Stimulated activated CD8-positive, alpha-beta memory T cell treated with anti-CD3 and anti-CD28 coated beads, Interleukin-2, amount 100 ng/mL, for 1 hour (primary cell): ENCODE measurements at places on chromosomes 6 and 20.

- DNase-seq = no peak
Measured at GRCh38 chr6:42179945-42180313, 6.8 kb downstream of the GUCA1A start.

- no peak for DNase-seq
Measured at GRCh38 chr6:117919775-117920729, 13.0 kb downstream of the SLC35F1 start.

DNA sequence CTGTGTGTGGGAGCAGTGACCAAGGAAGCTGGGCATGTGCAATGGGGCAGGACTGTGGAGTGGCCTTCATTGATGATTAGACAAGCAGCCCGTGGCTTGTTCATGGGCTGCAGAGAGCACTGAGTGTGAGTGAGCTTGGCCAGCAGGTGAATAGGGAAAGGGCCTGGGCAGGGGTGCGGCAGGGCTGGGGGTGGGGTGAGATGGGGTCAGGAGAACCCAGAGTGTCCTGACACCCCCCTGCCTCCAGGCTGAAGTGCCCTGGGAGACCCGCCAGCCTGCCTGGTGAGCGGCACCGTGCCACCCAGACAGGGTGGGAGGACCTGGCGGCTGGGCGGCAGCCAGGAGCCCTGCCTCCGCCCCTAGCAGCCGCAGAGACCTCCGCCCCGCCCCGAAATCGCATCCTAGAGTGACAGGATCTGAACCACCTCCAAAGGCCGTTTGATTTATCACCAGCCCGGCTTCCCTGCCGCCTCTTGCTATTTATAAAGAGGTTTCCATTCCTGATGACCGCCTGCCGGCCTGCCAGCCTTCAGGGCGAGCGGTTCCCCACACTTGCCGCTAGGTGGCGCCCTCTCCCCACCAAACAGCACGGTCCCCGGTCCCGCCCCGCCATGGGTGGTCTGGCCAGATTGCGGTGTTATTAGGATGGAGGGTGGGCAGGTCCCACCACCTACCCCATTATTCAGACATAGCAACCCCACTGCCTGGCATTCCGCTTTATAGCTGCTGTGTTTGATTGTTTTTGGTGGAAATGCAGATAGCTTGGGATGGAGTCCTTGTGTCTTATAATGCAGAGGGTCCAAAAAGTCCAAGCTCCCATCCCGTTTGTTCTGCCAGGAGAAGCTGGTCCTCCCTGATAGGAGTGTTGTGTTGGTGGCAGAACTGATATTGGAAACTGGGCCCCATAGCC, 3.5 kb downstream of the MYLK2 start:
- peak; percentile 62 for DNase-seq

DNA sequence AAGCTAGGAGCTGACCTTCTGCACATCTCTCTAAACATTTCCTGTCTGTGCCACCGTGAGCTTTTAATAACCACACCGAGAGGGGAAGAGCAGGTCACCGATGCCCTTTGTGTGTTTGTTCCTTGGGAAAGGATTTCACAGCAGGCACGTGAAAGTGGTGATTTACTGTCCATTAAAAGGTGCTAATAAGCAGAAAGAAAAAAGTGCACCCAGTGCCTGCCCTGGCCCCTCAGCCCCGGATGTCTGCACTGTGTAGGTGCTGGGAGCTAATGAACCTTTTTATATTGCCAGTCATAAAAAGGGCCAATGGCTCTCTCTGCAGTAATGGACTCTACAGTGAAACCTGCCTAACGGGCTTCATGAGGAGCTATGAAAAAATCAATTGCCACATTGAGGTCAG, 312.6 kb downstream of the C6orf118 start:
- DNase-seq = no peak

- DNase-seq = no peak
Measured at GRCh38 chr6:109480993-109481480, 2.0 kb downstream of the ZBTB24 start.

GRCh38 chr6:95280686-95281273, 296.6 kb upstream of the MANEA start:
- no peak for DNase-seq

DNA sequence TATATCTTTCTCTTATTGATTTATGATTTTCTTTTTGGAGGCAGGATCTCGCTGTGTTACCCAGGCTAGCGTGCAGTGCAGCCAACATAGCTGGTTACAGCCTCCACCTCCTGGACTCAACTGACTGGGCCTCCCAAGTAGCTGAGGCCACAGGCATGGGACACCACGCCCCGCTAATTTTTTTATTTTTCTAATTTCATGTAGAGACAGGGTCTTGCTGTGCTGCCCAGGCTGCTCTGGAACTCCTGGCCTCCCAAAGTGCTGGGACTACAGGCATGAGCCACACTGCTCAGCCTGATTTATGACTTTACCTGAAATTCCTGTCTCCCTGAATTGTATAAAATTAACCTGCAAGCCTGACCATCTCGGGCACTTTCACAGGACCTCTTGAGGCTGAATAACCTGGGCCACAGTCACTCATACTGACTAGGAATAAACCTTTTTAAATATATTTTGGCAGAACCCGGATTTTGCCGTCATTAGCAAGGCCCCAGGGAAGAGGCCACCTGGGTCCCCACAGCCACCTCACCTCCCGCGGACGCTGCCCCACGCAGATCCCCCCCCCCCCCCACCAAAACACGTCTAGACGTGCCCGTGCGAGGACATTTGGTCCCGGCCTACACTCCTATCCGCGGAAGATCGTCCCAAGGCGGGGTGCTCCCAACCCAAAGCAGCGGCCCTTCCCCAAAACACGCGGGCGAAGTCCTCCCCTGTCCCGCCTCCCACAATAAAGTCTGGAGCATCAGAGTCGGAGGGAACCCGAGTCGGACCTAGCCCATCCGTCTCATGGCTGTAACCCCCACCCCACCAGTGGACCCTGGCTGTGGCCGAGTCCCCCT, 902 bp downstream of the ZNF337 start:
- DNase-seq = no peak

GRCh38 chr6:30169658-30170614, 6.6 kb downstream of the TRIM15 start:
- DNase-seq = no peak

DNA sequence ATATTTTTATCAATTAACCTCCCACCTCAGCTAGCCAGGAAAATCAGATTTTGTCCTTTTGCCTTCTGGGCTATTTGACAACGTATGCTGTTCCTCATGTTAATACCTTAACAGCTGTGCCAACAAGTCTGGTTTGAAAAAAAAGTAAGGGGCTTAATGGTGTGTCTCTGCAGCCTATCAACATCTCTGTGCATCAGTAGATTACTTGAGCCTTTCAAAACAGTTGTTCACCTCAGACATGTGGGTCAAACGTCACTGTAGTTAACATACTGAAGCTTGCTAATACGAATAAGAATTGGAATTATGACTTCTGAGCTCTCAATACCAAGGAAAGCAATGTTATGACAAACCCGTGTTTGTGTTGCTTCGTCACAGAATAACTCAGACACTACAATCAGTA, 23.0 kb downstream of the CEP57L1 start:
- no peak for DNase-seq

- no peak for DNase-seq
Measured at GRCh38 chr6:84061174-84061573, 27.6 kb downstream of the MRAP2 start.

DNA sequence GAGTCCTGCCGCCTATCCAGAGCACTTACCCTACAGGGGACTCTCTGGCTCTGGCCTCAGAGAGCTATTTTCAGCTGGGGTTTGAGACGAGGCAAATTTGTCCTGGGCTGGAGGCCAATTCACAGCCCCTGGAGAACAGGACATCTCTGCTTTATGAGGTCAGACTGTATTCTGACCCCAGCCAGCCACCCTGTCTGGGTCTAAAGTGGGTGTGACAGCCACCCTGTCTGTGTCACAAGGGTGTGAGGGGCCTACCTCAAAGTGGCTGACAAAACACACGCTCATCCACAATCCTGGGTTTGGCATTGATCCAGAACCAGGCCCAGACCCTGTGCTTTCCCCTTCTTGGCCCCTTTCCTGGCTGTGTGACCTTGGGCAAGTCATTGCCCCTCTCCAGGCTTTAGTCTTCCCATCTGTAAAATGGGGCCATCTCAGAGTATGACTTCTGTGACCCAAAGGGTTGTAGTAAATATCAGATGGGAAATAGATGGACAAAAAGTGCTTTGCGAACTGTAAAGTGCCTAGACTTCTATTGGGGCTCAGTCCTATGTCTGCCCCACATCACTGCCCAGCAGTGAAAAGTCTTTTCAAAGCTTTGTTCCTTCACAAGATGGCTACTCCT, 44.1 kb upstream of the TGM2 start:
- DNase-seq = no peak

DNA sequence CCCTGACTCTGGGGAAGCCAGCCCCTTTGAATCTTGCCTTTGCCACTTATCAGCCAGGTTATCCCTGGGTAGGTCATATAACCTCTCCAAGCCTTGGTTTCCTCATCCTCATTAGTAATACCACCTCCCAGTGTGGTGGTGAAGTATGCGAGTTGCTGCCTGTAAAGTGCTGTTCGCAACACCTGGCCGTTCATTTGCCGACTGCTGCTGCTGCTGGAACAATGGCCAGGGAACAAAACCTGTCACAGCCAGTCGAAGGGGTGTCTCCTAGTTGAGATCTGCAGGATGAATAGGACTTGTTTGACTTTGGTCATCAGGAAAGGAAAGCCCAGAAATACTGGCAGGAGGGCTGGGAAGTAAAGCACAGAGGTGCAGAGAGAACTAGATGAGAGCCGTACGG, 6.1 kb downstream of the MANBAL start:
- no peak for DNase-seq

DNA sequence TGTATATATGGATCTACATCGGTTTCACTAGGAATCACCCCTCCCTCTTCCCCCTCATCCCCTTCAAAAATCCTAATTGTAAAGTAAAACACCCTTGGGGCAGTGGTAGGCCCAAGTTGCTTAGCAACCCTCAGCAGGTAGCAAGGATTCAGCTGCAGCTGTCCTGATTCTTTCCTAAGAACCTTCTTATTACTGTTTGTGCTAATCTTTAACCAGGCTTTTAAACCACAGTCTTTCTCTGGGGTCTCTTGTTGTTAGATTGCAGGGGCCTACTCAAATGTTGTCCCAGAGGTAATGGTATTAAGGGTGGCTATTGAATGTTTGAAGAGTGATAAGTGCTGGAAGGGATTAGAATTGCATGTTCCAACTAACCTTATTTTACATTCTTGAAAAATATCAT, 46.4 kb downstream of the PRL start:
- no peak for DNase-seq

DNA sequence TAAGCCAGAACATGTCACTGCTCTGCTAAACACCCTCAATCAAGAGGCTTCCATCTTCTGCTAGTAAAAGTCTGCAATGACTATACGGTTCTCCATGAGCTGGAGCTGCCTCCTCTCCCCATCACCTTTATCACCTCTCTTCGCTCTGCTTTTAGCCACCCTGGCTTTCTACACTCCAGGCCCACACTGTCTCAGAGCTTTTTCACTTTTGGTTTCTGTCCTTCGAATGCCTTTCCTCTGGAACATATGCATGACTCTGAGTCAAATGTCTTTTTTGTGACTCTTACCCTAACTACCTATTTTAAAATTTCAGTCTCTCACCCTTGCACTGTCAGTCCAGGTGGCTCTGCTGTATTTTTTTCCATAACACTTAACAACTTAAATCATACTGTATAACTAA, 525.4 kb upstream of the RNF217 start:
- no peak for DNase-seq

- DNase-seq = peak; percentile 10
Measured at GRCh38 chr20:61719691-61720347, 345.9 kb downstream of the TAF4 start.

- DNase-seq = no peak
Measured at GRCh38 chr20:6836821-6837374, 69.4 kb downstream of the BMP2 start.

- DNase-seq = no peak
Measured at GRCh38 chr6:6826095-6826901, 237.8 kb downstream of the LY86 start.

GRCh38 chr6:167651318-167652041, 175.2 kb upstream of the AFDN start:
- no peak for DNase-seq
